ENCODE measurements at places on chromosomes 3 and 15.

GRCh38 chr3:63556401-63556800, 96.1 kb upstream of the SNTN start:
- no peak for DNase-seq

DNA sequence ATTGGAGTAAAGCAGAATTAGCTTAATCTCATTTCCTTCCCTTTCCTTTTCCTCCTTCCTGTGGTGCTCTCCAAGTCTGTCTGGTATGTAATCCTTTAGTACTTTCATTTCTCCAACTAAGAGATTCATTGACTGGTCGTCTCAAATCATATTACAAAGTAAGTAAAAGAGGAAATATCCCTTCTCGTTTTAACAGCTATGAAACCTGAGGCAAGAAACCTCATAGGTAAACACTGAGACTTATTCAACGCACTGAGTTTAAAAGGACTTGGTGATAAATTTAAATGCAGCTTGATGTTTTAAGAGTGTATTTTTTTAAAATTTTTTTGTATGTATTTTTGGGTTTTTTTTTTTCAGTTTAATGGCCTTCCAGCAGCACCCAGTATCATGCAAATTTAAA, 117.2 kb upstream of the LRRC3B start:
- no peak for DNase-seq

GRCh38 chr15:101001056-101001455, 81.9 kb downstream of the LRRK1 start:
- no peak for DNase-seq

GRCh38 chr3:117941015-117941414, 1093.6 kb downstream of the IGSF11 start:
- no peak for DNase-seq

GRCh38 chr3:120682095-120682681, at the start of gene HGD:
Gene HGD, minus strand, starts transcription at chr3:120682239. Its CDS starts 128 bp downstream, at chr3:120682111.
- no peak for DNase-seq

GRCh38 chr15:49887659-49888322, 231.2 kb downstream of the ATP8B4 start:
- DNase-seq, result no peak

- DNase-seq, result no peak
Measured at GRCh38 chr15:95325763-95326404, 1004.6 kb upstream of the NR2F2 start.

DNA sequence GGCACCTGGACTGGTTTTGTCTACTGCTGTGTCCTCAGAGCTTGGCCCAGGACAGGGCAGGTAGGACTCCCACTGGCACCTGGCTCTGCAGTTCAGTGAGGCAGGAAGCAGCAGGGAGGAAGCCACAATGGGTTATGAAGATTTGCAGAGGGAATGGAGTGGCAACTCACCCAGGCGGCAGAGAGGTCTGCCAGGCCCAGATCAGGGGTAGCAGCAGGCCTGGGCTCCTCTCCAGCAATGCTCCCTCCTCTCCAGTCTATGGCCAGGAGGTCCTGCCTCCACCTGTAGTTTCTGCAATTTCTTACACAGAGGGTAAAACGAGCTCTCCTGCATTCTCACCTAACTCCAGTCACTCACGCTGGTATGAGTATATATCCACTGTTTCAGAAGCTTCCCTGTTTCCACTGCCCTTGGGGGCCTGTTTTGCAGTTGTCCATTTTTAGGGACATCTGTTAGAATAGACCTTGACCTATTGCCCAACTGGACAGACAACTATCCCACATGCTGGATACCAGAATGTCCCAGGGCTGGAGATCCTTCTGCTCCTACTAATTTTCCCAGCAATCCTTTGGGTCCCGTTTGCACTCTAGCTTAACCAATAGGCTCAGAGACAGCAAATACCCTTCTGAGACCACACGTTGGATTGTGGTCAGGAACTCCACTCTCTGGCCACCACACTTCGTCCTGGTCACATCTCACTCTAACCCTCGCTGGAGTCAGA, 35.2 kb downstream of the HMCES start:
- no peak for DNase-seq

GRCh38 chr15:79948095-79948695, 22.8 kb downstream of the BCL2A1 start:
- no peak for DNase-seq

Measured in activated CD8-positive, alpha-beta memory T cell treated with anti-CD3 and anti-CD28 coated beads for 1 hour (primary cell).